ENCODE measurements at places on chromosomes 3 and 15. TPM values are rescaled to one million over a fixed set of nuclear protein-coding genes. Genes with fewer than 3 reads are reported as not detected.

Gene CHST2
- 8.4 TPM for polyA plus RNA-seq

Gene GUCA1C
- polyA plus RNA-seq: not detected

Gene WNT5A
- polyA plus RNA-seq: 22.3 TPM

Gene SAMD7
- polyA plus RNA-seq: not detected

Gene KCNMB2
- polyA plus RNA-seq: not detected

All from cardiac muscle cell (in vitro differentiated cells and primary cell).